Keratinocyte (primary cell): ENCODE measurements at places on chromosomes 16 and 17. TPM values are rescaled to one million over a fixed set of nuclear protein-coding genes. Genes with fewer than 3 reads are reported as not detected.

The MEIOB gene
- not detected in 3 replicates for polyA plus RNA-seq

The WDR90 gene
- 5.9 to 9.2 TPM (median 8.2 TPM) in 3 replicates for polyA plus RNA-seq

The SEC14L5 gene
- 0.04 to 0.08 TPM in 2 of 3 replicates, not detected in the other for polyA plus RNA-seq

The C16orf74 gene
- polyA plus RNA-seq: 35.3 to 53.6 TPM (median 45.8 TPM) in 3 replicates

The GINS3 gene
- polyA plus RNA-seq: 8.5 to 11.3 TPM (median 10.1 TPM) in 3 replicates

The PYY gene
- not detected in 3 replicates for polyA plus RNA-seq

The NSMCE1 gene
- 54.7 to 59.8 TPM (median 55.9 TPM) in 3 replicates for polyA plus RNA-seq

DNA sequence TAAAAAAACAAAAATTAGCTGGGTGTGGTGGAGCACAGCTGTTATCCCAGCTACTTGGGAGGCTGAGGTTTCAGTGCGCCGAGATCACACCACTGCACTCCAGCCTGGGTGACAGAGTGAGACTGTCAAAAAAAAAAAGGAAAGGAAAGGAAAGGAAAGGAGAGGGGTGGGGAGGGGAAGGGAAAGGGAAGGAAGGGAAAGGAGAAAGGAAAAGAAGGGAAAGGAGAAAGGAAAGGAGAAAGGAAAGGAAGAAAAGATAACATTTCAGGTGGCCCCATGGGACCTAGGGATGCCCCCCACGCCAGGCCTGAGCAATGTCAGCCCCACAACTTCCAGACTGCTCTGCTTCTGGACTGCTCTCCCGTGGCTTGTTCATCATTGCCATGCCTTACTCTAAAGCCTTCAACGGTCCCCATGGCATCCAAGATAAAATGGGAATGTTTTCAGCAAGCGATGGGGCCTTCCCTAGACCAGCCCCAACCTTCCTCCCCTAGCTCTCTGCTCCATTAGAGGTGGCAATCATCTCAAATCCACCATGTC lies 36.8 kb downstream of the DDX19A start:
- DNase-seq: no peak

DNA sequence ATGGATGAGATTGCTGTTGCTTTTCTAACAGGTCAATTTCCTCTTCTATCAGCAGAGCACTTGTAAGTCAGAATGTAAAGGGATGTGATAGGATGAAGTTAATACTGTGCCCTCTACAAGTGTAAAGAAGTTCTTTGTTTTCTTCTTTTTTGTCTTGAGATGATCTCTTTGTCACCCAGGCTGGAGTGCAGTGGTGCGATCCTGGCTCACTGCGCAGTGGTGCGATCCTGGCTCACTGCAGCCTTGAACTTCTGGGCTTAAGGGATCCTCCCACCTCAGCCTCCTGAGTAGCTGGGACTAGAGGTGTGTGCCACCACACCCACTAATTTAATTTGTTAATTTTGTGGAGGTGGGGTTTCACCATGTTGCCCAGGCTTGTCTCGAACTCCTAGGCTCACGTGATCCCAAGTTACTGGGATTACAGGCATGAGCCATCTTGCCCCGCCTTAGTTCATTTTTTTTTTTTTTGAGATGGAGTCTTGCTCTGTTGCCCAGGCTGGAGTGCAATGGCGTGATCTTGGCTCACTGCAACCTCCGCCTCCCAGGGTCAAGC lies 21.6 kb upstream of the KPNB1 start:
- no peak for DNase-seq

DNA sequence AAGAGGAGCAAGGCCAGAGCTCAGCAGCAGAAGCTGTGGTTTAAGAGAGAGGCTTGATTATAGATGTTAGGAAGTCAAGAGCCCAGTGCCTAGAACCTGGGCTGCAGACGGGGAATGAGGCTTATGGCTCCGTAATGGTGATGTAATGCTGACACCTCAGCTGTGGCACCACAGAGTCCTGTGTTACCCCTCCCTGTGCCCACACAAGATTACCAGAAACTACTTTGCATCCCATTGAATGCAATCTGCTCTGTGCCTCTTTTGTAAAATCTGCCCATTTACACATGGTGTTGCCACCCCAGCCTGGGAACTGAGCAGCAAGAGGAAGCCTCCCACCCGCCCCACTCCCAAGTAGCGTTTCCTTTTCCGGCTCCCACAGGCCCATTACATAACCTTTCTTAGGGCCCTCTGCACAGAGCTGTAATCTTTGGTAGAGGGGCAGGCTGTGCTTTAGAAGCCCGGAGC lies 57.0 kb downstream of the PITPNC1 start:
- no peak for DNase-seq

DNA sequence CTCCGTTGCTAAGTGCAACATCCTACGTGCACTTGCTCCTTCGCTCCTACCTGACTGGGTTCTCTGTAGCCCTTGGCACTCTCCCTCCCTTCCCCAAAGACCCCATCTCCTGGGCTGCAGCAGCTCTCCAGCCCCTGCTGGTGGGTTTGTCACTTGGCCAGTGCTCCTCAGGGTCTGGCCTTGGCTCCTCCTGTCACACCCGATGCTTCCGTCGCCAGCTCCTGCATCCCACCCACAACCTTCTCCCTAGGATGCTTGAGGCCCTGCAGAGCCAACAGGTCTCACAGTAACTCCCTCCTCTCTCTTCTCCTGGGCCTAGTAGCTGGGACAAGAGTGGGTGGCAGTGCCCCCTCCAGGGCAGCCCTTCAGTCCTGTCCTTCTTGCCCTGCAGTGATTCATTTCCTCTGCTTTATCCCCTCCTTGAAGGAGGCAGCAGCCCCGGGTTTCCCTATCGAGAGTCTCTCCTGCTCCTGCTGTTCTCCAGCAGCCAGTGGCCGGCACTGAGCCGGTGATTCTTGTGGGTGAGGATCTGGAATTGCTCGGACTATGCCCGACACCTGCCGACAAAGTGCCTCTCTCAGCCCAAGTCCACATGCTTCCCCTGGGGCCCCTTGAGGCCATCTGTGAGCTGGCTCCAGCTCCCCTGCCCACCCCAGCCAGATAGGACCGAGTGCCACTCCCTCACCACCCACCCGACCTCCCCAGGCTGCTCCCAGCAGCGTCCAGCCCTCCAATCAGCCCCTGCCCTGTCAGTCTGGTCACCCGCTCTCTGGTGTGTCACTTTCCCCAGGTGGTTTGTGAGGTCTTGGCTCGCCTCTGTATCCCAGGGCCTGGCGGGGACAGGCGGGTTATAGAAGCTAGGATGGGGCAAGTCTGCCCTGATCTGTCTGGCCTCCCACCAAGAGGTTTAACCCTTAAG lies 3.8 kb downstream of the LITAFD start:
- no peak for DNase-seq

GRCh38 chr16:69077251-69077650 lies 28.2 kb upstream of the HAS3 start:
- DNase-seq: no peak

DNA sequence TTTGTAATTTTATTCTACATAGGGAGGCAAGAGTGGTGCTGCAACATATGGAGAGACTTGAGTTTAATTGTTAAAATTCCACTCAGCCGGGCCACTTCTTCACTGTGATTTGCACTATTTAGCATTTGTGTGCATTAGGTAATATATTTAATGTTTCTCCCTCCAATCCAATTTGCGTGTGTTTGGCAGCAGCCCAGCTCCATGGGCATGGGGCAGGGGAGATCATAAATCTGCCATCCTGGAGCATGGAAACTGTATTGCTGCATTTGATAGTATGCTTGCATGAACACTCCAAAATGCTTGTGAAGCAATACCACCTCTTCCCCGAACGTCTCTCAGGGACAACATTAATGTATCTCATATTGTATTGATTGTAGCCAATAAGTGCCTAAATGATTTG lies 339.1 kb upstream of the RBFOX1 start:
- no peak for DNase-seq

DNA sequence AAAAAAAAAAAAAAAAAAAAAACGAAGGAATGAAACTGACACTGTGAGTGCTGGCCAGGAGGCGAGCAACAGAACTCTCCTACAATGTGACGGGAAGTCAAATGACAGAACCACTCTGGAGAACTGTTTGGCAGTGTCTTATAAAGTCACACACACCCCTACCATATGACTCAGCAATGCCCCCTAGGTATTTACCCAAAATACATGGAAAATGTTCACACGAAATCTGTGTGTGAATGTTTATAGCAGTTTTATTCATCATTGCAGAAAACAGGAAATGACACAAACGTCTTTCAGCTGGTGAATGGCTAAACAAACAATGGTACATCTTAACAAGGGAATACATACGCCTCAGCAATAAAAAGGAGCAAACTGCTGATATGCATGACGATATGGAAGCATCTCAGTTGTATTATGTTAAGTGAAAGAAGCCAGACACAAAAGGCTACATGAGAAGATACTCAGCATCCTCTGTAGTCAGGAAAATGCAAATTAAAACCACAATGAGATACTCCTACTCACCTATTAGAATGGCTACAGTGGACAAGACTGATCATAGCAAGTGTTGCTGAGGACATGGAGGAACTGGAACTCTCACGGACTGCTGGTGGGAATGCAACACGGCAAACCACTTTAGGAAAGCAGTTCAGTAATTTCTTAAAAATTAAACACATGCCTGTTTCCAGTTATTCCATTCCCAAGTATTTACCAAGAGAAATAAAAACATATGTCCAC lies 74.7 kb downstream of the TBC1D16 start:
- DNase-seq: no peak

DNA sequence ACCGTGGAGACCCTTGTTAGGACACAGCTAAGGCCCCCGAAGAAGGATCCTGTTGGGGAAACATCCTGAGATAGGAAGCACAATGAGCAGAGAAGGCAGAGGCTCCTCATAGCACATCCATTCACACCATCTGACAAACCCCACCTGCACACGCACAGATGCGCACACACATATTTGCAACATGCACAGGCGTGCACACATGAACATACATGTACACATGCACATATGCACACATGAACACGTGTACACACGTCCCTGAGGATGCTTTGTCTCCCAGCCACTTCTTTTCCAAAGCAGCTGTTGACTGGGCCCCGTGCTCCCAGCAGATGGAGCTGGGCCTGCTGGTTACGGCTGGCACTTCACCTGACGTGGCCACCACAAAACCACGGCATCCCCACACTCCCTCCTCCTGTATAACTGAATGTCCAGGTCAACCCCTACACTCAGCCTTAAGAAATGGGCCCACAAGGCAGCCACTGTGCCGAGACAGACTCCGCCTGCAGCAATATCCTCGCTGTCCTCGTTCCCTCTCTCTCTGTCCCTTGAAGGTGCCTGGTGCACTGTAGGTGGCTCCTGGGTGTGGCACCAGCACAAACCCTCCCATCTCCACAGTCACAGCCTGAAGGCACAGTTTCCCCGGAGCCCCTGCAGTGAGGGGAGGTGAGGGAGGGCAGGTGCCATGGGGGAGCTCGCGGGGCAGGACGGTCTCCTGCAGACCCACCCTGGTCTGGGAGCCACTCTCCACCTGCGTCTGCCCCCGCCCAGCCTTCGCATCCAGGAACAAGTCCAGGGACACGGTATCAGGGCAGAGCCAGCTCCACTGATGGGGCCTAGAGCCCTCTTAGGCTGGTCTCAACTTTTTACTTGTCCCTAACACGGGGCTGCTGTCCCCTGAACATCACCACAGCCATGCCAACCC lies 183.0 kb downstream of the RBFOX3 start:
- no peak for DNase-seq
